ENCODE measurements at places on chromosomes 11 and 22. TPM values are rescaled to one million over a fixed set of nuclear protein-coding genes. Genes with fewer than 3 reads are reported as not detected.

Gene SPON1
- 42.9 TPM for total RNA-seq

Gene GDPD4
- not detected for total RNA-seq

DNA sequence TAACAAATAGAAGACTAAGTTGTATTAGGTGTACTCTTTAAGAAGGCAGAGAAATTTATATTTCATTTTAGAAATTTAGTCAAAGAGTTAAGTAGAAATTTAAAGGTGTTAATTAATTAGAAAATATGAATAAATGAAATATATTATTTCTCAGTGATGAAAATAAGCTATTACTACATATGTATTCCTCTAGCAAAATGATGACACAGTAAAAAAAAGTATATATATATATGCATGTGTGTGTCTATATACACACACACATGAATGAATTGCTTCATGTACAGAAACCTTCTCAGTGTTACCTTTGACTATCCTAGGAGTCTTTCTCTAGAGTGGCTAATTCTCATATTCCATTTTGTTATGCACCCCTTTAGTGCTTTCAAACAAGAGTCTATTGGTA, 7.7 kb downstream of the RNF141 start:
- no peak for DNase-seq

GRCh38 chr11:113690619-113691569, 15.2 kb downstream of the TMPRSS5 start:
- DNase-seq = peak; percentile 22

- no peak for DNase-seq
Measured at GRCh38 chr11:61832754-61833153, 4.7 kb downstream of the FADS2 start.

Measured in fibroblast of the aortic adventitia (primary cell).